ENCODE measurements at places on chromosomes 4 and X.

DNA sequence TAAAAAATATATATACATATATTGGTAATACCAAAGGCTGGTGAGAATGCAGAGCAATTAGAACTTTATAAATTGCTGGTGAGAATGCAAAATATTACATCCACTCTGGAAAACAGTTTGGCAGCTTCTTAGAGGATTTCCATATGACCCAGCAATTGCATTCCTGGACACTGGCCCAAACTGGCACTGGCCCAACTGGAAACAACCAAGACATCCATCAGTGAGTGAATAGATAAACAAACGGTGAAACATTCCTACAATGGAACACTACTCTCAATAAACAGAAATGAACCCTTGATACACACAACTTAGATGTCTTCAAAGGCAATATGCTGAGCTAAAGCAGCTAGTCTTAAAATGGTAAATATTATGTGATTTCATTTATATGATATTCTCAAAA lies 524.2 kb downstream of the IQCM start:
- DNase-seq = no peak

- no peak for DNase-seq
Measured at GRCh38 chr4:89765966-89766365, 71.0 kb downstream of the SNCA start.

DNA sequence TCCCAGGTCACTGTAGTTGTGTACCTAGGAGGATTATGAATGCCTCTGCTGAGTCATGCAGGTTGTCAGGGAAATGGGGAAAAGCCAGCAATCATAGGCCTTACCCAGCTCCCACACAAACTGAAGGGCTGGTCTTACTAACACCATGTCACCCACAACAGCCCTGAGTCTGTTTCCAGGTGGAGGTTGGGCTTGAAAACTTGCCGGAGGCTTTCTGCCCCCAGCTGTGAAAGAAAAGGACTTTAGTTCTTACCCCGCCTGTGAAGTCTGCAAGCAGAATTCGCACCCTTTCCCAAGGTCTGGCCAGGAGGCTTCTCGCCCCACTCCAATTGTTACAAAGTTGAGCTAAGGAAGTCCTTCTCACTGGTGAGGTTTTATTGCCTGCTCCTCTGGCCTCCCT lies 143.9 kb downstream of the RPS6KA6 start:
- DNase-seq = no peak

DNA sequence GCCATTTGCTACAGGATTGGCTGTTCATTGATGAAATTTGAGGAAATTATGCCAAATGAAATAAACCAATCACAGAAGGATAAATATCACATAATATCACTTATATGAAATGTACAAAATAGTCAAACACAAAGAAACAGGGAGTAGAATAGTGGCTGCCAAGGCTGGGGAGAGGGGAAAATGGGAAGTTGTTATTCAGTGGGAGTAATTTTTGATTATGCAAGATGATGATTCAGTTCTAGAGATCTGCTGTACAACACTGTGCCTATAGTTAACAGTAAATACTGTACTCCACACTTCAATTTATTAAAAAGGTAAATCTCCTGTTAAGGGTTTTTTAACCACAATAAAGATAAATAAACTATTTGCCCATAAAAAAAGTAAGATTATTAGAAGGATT lies 101.1 kb downstream of the TMA16 start:
- DNase-seq = no peak

DNA sequence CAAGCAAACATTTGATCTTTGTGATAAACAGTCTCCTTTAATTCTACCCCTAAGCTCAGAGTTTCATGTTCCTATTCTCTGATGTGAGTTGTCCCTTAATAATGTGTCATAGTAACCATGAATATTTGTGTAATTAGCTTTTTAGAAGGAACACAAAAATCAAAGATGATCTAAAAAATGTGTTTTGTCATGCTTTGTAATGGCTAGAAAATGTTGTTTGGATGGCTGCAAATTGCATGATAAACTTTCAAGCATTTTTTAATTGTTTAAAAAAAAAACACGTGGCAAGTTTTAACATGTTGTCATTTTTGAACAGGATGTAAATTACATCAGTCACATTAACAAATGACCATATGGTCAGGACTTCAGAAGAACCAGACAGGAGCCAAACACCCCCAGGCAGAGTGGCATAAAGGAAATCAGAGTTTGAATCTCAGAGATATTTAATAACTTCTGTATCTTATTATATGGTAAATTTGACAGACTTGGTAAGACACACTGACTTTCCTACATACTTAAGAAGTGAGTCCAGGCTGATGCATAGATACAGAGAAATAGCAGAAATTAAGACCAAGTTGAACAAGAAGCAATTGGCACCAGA lies 223.9 kb upstream of the VEGFC start:
- DNase-seq = no peak

DNA sequence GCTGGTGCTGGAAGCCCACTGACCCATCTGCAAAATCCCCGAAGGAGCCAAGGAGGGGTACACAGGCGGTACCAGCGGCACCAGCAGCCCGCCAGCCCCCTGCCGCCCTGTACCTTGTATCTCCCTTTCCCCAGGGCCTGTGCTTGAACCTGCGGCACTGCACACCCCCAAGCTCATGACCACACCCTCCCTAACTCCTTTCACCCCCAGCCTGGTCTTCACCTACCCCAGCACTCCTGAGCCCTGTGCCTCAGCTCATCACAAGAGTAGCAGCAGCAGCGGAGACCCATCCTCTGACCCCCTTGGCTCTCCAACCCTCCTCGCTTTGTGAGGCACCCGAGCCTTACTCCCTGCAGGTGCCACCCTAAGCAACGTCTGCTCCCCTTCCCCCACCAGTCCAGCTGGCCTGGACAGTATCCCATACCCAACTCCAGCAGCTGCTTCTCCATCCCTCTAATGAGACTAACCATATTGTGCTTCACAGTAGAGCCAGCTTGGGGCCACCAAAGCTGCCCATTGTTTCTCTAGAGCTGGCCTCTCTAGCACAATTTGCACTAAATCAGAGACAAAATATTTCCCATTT lies 94.9 kb downstream of the LARP1B start:
- DNase-seq = no peak

DNA sequence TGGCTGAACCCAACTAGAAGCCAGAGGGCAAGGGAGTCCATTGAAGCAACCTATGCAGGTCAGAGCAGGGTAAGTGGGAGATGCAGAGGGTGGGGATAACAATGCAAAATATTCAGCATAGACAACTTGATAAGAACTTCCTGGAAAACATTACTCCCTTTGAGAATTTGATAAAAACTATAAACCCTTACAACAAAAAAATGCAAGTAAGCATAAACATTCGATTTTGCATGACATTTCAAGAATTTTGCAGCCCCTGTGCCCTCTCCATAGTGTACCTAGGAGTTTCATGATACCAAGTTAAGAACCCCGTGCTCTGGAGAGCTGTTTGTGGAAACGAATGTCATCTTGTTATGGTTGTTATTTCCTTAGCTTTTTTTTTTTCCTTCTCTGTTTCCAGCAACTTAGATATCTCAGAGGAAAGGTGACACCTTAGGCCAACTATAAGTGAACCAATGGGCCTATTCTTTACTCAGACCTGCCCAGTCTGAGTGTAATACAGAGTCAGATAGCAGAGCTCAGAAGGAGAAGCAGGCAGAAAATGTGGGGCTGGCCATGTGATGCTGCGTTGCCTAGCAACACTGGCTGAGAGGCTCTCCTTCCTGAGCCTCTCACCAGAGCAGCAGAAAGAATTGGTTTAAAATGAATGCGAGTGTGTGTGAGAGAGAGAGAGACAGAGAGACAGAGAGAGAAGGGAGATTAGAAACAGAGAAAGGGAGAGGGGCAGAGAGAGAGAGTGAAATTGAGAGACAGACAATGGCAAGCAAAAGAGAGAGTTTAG lies 36.7 kb upstream of the GABRQ start:
- DNase-seq = no peak

GRCh38 chr4:42237010-42237409 lies 84.6 kb upstream of the BEND4 start:
- DNase-seq = no peak

- no peak for DNase-seq
Measured at GRCh38 chr4:87916626-87917025, 58.9 kb upstream of the SPP1 start.

GRCh38 chrX:80316526-80316925 lies 103.7 kb upstream of the TENT5D start:
- DNase-seq = no peak

- DNase-seq = no peak
Measured at GRCh38 chr4:163335384-163335783, 3.0 kb upstream of the NPY1R start.

DNA sequence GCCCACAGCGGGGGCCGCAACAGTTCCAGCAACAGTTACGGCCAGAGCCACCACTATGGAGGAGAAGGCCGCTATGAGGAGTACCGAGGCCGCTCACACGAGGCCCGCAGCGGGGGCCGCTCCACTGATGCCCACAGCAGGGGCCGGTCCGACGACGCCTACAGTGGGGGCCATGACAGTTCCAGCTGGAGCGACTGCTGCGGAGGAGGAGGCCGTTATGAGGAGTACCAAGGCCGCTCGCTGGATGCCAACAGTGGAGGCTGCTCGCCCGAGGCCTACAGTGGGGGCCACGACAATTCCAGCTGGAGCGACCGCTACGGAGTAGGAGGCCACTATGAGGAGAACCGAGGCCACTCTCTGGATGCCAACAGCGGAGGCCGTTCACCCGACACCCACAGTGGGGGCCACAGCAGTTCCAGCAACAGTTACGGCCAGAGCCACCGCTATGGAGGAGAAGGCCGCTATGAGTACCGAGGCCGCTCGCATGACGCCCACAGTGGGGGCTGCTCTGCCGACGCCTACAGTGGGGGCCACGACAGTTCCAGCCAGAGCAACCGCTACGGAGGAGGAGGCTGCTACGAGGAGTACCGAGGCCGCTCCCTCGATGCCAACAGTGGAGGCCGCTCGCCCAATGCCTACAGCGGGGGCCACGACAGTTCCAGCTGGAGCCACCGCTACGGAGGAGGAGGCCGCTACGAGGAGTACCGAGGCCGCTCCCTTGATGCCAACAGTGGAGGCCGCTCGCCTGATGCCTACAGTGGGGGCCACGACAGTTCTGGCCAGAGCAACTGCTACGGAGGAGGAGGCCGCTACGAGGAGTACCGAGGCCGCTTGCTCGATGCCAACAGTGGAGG lies 1.7 kb downstream of the RBMXL3 start:
- no peak for DNase-seq

DNA sequence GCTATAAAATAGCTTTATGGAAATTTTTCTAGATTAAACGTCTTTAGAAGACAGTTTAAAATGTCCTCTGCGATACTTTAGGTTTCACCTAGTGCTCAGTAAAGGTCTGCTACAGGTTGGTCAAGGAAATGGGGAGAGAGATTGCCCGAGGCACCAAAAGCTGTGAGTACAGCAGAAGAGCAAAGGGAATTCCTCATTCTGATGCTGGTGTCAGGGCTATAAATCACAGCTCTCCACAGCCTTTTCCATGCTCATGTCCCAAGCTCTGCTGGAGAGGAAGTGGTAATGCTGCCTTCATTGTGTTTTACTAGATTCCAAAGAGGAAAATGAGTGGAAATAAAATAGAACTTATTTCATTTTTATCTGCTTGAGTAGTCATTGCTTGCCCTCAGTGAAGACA lies 2060.4 kb downstream of the ARAP2 start:
- DNase-seq = no peak

DNA sequence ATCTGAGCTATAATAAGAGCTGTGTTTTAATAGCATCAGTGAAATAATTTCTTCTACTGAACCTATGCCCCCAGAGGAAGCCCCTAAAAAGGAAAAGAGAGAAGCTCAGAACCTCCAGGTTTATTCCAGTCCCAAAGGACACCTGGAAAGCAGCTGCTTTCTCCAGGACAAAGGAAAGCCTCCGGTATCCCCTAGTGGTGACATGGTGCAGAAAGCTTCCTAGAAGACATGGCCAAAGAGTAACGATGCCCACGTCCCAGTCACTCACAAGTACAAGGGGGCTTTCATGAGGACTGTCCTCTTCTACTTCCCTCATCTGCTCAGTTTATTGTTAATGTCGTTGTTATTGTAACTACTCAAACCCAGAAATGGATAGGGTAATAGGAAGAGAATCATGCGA lies 343.9 kb downstream of the UNC5C start:
- no peak for DNase-seq

DNA sequence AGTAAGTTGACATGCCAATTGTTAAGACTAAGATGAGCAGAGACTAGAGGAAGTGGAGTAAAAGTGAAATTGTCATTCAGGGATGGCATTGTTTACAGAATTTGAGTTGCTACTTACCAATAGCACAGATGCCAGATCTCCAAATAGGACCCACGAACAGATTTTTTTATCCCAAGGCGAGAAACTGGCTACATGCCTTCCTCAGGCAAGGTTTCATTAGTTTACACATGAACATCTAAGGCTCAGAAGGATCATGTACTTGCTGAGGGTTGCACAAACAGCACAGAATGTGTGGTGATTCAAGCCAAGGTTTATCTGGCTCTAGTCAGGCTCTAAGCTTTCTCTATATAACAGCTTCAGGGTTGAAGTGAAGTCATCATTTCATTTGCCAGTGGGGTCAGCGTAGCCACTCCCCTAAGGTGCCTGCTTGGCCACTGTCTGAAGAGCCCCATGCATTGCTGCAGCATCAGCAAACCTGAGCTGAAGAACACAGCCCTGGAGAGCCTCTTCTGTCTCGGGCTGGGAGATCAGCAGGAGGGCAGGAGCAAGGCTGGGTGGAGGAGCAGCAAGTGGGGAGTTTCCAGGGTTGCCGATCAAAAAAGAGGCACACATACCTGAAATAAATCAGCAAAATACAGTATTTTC lies 193.0 kb upstream of the LCORL start:
- no peak for DNase-seq

DNA sequence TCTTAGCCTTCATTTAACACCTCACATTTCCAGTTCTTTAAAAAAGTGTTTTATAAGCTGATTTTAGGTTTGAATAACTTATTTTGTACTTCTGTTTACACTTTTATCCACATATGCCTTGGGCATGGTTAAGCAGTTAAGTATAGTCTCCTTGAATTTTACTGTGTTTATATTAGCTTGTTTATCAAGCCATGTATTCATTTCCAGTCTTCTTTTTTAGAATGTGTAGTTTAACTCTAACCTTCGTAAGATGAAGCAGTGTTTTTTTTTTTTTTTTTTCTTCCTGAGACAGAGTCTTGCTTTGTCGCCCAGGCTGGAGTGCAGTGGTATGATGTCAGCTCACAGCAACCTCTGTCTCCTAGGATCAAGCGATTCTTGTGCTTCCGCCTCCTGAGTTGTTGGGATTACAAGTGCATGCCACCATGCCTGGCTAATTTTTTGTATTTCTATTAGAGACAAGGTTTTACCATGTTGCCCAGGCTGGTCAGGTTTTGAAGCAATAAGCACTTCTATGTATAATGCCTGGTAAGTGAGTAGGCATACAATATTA lies 42.5 kb downstream of the BMP2K start:
- DNase-seq = no peak

Measured in effector memory CD4-positive, alpha-beta T cell (primary cell).